Fibroblast of skin of left quadriceps (primary cell): ENCODE measurements at places on chromosomes 2 and 18.

DNA sequence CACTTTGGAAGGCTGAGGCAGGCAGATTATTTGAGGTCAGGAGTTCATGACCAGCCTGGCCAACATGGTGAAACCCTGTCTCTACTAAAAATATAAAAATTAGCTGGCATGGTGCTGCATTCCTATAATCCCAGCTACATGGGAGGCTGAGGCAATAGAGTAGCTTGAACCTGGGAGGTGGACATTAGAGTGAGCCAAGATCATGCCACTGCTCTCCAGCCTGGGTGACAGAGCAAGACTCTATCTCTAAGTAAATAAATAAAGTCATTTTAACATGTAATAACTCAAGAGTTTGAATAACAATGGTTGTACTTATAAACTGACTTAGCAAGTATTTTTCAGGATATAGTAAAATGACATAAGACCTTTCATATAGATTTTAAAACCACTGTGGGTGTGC lies 169.3 kb upstream of the FN1 start:
- DNase-seq: no peak

GRCh38 chr2:1539973-1540372 lies 126.7 kb downstream of the TPO start:
- DNase-seq: no peak

DNA sequence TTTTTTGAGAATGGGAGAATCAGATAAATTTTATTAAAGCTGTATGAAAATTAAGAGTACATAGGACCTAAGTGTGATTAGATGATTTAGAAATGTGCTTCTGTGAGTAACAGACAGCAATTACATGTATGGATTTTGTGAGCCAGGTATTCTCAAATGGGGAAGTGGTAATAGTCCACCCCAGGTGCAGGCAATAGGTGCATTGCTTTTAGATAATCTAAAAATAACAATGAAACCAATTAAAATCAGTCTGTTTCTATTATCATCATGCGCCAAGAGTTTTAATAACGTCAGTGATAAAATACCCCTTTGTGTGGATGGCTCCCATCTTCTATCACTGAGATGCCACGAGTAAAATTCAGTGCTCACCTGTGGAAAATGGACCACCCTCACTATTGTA lies 265.3 kb downstream of the RNF144A start:
- no peak for DNase-seq

DNA sequence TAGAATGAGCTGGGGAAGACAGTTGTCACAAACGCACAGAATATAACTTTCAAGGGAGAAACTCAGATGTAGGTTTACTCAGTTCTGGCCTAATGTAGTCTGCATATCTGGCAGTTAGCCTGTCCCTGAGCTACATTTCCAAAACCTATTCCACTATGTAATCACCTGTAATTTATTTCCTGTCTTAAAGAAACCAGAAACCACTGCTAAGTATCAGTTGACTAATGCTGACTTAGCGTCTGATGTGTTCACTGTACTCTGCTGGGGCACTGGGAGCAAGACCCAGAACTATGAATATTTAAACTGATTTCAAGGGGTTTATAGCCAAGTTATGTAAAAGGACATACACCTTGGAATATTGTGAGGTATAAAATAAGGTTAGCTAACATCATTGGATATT lies 1995.2 kb upstream of the PIK3C3 start:
- no peak for DNase-seq

DNA sequence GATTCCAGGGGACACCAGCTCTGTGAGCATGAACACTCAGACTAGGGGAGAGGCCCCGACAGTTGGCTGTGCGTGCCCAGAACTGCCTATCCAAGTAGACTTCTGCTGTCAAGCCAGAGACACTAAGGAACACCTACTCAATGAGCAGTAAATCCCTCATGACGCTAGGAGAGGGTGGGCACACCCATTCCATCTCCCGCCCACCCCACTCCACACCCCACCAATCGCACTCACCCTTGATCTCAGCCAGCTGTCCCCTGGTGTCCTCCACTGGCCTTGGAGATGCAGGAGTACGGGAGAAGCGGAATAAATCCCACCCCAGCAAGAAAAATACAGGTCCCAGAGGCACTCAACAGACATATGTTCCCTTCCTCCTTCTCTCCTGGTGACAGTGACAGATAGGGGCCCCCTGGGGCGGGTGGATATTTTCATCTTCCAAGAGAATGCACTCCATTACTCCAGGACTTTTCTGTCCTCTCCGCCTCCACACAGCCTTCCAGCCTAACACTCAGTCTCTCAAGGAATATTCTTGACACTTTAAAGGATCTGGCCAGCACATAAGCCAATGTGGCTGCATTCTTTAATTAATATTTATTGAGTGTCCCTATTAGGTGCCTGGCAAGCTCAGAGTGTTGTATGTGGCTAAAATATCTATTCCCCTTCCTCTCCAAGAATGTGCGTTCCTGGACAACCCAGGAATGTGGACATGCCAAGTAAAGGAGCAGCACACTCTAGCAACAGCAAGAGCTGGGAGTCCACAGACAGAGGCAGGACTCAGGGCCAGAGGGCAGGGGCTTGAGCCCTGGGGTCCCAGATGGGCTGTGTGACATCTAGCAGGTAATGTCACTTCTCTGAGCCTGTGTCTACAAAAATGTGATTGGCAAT lies 13.1 kb upstream of the SMAD7 start:
- DNase-seq: no peak
